Activated CD4-positive, alpha-beta T cell treated with anti-CD3 and anti-CD28 coated beads for 4 hours (primary cell): ENCODE measurements at places on chromosomes 7 and 10.

- DNase-seq, result no peak
Measured at GRCh38 chr7:2029211-2029905, 203.4 kb downstream of the MAD1L1 start.

DNA sequence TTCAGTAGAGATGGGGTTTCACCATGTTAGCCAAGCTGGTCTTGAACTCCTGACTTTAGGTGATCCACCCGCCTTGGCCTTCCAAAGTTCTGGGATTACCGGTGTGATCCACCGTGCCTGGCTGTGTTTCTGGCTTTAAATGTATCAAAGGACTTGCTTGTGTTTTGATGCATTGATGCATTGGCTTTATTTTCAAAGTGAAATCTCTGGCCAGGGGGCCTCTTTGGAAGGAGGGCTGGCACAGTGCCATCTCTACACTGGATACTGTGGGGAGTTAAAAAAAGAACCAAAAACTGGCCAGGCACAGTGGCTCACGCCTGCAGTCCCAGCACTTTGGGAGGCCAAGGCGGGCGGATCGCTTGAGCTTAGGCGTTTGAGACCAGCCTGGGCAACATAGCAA lies 16.0 kb downstream of the MNX1 start:
- DNase-seq, result no peak

DNA sequence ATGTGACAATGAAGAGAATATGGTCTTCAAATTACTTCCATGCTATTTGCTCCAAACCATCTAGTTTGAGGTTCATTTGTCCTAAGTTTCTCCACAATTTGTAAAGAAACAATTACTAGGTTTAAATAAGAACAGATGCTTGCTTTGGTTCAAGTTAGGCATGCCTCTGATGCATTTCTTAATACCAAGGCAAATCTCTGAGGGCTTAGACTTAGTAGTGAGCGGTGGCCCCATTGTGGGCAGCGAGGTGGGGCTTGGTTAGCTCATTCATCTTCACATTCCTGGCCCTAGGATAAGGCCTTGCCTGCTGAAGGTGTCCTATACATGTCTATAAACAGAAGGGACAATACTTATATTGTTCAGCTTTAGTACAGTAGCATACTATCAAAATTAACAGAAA lies 52.4 kb upstream of the RHEB start:
- DNase-seq, result no peak

DNA sequence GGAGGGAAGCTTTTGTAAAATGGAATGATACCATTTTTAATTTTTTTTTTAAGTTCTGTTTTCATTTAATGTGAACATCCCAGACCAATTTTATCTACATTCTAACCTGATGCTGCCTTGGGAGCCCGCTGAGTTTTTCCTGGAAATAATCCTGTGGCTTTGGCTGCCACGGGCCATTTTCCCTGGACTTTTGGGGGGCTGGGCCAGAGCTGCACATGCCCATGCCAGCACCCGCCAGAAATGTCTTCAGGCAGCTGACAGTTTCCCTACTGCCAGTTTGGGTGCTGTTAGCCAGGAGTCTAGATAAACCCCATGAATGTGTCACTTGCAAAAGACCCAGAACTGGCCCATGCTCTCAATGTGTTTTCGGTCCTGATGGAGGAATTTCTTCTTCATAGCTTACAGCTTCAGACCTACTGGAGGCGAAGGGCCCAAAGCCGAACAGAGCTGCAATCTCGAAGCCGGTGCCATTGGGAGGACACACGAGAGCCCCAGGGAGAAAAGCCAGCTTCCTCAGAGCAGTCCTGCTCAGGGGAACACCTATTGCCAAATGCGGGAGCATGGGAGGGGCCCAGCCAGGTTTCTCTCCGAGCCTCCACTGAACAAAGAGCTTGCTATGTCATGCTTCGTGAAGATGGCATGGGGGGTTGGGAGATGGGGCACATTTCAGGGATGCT lies 444.2 kb upstream of the MKI67 start:
- no peak for DNase-seq

GRCh38 chr10:117796130-117796745 lies 250.5 kb downstream of the RAB11FIP2 start:
- no peak for DNase-seq

DNA sequence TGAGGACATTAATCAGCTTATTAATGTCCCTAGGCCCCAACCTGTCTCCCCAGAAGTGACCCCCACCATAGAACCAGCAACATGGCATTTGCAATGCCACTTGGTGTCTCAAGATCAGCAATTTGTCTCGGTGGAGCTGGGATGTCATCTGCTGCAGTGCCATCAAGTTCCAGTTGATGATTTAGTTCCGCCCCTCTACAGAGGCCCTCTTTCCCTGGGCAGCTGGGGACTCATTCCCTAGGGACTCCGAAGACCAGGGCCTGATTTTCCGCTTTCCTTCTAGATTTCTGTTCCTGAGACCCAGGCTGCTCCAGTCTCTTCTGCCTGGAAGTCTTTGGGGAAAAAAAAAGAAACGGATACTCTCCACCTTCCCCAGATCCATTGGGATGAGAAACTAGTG lies 122.5 kb upstream of the NANOS1 start:
- DNase-seq, result no peak

GRCh38 chr10:114823077-114823463 lies 1.5 kb downstream of the FHIP2A start:
- no peak for DNase-seq

DNA sequence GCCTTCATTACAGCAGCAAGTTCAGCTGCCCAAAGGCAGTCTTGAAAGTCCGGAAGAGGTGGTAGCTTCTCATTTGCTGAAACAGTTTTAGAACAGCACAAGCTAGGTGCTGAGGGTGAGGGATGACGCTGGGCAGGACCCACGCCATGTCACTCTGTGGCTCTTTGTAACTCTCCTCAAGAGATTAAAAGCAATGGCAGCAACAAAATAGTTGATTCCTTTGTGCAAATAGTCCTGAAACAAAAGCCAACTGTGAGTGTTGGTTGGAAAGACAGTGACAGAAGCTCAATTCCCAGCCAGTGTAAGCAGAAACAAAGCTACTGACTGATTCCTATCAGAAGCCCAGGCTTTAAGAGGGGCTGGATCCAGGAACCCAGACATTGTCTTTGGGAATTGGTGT lies 47.6 kb upstream of the AQP1 start:
- DNase-seq, result no peak

DNA sequence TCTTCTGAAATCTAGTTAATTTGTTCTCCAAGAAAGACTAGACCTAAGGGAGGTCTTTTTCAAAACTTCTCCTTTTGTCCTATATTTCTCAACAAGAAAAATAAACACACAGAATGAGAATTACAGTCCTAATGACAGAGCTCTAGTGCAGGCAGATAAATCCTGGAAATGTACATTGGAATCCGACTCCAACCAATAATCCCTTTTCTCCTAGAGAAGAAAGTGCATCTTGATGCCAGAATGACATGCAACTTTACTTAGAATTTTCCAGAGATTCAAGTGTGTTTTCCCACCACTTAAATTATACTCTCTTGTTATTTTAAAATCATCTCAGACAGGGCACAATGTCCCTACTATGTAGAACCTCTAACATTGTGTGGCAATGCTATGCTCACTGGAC lies 68.2 kb downstream of the MET start:
- no peak for DNase-seq

GRCh38 chr10:84818961-84819360 lies 490.6 kb downstream of the CCSER2 start:
- DNase-seq, result no peak

- DNase-seq, result peak; percentile 34
Measured at GRCh38 chr7:139035586-139036353, at the start of gene ZC3HAV1L. ZC3HAV1L (minus strand) TSS chr7:139036042; CDS start chr7:139036017, 25 bp downstream.

DNA sequence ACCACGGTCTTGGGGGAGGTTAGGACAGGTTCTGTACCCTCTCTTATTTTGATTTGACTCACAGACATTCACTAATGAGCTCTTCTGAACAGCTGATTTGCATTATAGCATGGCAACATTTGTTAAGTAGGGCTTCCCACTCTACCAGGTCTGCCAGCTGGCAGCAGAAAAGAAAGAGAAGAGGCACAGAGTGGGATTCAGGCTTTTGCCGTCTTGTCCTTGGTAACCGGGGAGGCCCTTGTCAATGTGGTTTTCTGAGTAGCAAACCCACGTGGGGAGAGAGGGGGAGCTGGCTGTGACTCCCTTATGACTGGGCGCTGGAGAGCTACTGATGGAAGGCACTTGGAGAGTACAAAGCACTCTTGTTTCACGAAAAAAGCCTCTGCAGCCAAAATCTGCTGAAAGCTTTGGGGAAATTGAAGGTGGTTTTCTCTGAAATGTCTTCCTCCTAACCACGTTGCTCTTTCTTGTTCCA lies 355.3 kb upstream of the GALNT17 start:
- DNase-seq, result no peak

- no peak for DNase-seq
Measured at GRCh38 chr7:154873500-154874121, 129.3 kb downstream of the PAXIP1 start.

DNA sequence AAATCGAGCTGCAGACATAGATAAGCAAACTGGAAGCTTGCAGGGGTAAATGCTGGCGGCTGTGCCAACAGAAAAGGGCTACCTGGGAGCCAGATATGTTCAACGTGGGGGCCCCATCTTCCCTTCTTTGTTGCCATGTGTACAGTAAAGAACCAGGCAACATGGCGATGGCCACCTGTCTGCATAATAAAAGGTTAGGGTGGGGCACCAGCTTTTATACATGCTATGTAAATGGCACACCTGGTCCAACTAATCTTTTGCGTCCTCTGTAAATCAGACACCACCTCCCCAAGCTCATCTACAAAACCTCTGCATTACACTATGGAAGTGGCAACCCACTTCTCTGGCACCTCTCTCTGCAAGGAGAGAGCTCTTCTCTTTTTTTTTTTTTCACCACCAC lies 13.9 kb downstream of the BUD31 start:
- no peak for DNase-seq

DNA sequence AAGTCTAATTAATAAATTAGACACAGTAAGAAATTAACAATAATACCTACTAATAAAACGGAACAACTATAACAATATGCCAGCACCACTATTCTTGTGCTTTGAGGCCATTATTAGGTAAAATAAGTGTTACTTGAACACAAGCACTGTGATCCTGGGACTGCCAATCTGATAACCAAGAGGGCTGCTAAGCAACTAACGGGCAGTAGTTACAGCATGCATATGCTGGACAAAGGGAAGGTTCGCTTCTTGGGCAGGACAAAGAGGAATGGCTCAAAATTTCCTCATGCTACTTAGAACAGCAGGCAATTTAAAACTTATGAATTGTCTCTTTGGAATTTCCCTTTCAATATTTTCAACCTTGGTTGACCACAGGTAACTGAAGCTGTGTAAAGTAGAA lies 718.6 kb downstream of the SORCS3 start:
- no peak for DNase-seq

- no peak for DNase-seq
Measured at GRCh38 chr7:146022776-146023175, 93.8 kb upstream of the CNTNAP2 start.

DNA sequence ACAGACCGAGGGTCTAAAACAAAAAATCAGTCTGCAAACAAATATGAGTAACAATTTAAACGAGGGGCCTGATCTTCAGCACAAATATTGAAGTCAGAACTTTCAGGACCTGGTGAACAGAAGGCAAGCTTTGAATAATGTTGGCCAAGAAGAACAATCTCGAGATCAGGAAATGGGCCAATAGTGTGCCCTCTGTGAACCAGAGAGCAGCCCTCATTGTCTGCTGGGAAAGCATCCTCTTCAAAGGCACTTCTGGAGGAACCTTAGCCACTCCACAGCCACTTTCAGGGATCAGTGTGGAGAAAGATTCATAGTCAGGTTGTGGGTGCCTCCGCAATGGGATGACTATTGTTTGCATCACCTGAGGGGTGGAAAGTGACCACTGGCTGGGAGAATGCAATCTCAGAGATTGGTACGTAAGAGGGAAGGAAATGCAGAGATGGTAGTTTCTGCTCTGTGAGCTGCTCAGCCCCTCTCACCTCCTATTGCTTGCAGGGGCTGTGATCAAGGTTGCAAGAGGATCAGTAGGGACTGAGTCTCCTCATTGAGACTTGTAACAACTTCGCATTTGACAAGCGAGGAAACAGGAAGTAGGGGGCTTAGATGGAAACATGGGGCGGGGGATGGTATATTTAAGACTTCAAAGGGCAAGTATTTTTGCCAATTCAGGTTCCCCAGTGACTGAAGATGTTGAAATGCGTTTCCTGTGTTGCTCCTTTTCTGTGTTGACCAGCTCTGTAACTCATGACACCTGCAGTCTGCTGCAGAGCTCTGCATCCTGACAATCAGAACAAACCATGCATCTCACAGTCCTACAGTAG lies 28.4 kb upstream of the IFRD1 start:
- DNase-seq, result no peak

DNA sequence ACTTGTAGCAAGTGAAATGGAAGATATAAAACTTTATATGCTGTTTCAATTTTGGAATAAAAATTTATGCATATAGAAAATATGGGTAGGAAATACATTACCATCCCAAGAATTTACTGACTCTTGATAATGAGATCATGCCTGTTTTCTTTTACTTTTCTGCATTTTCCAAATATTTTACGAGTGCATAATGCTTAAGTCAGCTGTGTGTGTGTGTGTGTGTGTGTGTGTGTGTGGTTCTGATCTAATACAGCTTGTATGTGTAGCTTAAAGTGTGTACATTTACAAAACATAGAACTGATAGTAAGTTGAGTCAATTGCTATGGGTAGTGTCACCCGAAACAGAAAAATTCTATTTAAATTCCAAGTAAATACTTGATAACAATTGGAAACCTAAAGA lies 315.9 kb upstream of the LRRN3 start:
- DNase-seq, result no peak

GRCh38 chr7:145645135-145645515 lies 471.5 kb upstream of the CNTNAP2 start:
- DNase-seq, result no peak

DNA sequence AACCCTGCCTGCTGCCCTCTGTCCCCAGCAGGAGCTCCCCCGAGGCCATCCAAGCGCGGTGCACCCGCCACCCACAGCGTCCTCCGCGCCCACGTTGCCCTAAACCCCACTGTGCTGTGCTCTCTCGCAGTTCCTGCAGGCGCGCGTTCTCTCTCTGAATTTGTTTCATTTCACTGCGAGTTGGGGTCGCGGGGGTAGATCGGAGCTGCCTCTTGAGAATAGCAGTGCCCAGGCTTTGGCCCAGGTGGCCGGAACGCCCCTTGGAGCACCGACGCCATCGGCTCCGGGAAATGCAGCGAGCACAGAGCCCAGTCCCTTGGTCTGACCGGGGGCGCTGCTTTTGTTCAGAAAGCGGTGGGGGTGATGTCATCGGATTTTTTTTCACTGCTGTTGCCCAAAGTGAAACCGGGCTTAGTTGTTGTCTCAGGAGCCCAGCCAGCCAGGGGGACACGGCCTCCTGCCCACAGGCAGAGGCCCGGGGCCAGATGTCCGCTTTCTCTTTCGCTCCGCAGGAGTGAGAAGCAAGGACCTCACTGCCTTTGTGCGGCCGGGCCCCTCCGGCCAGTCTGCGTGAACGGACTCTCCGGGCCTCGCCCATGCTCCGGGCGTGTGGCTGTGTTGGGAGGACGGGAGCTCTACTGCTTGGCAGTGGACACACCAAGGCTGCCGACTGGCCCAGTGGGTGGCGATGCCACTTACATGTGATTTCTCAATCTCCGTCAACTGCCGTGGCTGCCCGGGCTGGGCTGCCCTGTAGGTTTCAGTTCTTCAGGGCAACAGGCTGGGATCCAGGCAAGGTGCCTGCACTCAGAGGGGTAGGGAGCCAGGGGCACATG lies 43.1 kb downstream of the FOXK1 start:
- DNase-seq, result peak; percentile 40
